Hematopoietic multipotent progenitor cell treated with erythropoietin and hydrocortisone succinate and interleukin-3 and kit ligand, for 4 days (in vitro differentiated cells): ENCODE measurements at places on chromosomes 12 and 14.
A peak's percentile ranks its signal among the peaks of the same experiment; 100 is the strongest.

DNA sequence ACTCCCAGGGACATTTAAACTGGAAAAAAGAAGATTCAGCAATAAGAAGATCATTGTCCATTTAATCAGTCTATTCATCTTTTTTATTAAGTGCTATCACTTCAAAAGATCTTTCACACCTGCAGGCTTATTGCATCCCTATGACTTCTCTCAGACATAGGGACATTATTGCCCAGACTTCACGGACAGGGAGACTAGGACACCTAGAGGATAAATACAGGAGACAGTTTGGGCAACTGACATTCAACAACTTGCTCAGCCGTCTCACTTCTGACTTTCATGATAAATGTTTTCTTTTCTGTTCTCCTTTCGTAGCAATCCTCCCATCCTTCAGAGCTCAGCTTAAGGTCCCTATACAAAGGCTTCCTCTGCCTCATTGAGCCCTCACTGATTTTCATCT, 84.3 kb downstream of the TMEM30B start:
- DNase-seq = no peak

DNA sequence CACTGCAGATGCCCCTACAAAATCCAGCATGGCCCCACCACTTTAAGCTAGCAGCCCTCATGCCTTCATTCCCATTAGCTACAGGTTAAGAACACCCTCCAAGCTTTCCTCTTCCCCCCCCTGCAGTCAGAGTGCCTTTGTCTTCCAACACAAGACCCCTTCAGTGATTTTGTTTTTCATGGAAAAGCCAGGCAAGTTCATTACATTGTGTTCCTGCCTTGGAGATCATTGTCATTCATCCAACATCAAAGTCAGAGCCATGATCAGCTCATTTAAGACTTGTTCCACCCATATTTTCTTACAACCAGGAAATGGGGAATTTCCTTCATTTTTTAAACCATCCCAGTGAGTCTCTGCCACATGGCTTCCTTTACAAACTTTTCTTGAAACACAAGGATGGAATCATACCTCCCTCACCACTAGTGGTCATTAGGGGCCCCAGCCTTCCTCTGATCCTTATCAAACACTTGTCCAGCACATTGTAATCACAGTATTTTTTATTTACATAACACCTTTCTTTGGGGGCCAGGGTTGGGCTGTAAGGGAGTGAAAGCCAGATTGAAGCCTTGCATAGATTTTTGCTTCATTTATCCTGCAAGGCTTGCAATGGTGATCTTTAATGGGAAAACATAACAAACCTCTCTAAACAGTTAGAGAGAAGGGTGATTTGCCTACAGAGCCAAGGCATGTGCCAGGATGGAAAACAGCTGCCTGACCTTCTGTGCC, 765.3 kb downstream of the MED13L start:
- DNase-seq = no peak

DNA sequence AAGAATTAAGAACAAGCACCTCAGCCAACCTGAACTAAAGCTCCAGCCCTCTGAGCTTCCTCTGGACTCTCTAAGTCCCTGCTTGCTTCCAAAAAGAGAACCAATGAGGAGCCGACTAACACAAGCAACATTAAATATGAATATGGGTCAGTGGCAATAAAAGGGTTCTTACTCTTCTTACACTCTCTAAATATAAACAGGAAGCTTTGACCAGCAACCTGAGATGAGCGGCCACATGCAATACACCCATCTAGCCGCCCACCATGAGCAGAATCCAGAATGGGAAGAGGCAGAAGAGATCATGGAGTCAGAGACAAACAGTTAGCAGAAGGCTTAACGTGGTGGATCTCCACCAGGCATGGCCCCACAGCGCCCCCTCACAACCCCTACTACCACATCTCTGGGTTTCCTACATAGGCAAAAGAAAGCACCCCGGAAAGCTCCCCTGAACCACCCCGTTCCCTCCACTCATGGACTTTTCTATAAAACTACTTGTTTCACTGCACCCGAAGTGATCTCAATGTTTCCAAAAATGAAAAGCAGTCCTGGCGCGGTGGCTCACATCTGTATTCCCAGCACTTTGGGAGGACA, 59.4 kb downstream of the TTC7B start:
- DNase-seq = peak; percentile 32

- DNase-seq = no peak
Observed at GRCh38 chr14:38089123-38089522, 118.6 kb upstream of the SSTR1 start.

DNA sequence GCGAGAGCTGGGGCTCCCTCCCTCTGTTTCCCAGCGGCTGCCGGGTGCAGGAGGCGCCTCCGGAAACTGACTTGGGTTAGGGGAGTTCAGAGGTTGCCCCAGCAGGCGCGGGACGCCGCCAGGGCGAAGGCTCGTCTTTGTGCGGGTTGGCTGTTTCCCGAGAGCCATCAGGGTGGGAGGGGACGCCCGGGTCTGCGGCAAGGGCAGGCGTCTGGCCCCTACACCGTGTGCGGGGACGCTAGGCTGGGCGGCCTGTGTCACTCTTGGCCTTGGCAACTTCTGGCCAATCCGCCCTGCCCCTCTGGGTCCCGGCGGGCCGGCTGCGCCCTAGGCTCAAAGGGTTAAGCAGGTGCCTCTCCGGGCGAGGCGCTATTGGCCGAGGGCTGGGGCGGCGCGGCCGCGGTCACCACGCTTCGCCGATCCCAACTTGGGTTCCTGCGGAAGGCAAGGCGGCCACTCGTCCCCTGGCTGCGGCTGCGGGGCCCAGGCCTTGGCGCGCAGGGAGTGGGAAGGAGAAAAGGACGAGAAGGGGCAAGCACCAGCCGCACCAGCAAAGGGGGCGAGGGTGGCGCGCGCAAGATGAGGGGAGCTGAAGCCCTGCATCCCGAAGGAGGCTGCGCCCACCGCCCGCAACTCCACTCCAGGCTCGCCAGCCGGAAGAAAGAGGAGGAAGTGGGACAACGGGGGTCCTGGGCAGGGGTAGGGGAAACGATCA, 5.6 kb upstream of the NPAS3 start:
- DNase-seq = no peak

DNA sequence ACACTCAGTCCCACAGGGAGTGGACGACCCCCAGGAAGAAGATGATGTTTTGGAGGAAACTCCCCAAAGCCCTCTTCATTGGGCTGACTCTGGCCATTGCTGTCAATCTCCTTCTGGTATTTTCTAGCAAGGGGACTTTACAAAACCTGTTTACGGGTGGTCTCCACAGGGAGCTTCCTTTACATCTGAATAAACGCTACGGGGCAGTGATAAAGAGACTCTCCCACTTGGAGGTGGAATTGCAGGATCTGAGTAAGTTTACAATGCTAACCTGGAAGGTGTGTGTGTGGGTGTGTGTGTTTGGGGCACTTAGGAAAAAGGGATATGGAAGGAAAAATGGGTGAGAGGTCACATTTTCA, 416 bp downstream of the GALNT8 start:
- DNase-seq = no peak

- DNase-seq = no peak
Observed at GRCh38 chr14:43651896-43652295, 855.2 kb downstream of the FSCB start.

DNA sequence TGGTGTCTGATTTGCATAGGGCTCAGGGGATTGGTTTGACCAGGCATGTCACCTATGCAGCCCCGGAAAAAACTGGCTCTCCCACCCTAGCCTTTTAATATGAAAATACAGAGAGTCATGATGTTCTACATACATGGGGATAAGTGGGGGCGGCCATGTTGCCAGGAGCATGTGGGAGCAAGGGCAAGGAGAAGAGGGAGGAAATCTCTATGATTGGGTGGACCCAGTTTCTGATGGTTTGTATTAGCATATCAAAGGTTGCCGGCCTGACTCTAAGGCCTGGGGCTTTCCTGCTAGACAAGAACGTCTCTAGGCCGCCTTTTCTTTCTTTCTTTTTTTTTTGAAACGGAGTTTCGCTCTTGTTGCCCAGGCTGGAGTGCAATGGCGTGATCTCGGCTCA, 123.4 kb upstream of the CPSF6 start:
- no peak for DNase-seq

GRCh38 chr14:75165586-75166391, 10.6 kb downstream of the TMED10 start:
- DNase-seq = no peak

DNA sequence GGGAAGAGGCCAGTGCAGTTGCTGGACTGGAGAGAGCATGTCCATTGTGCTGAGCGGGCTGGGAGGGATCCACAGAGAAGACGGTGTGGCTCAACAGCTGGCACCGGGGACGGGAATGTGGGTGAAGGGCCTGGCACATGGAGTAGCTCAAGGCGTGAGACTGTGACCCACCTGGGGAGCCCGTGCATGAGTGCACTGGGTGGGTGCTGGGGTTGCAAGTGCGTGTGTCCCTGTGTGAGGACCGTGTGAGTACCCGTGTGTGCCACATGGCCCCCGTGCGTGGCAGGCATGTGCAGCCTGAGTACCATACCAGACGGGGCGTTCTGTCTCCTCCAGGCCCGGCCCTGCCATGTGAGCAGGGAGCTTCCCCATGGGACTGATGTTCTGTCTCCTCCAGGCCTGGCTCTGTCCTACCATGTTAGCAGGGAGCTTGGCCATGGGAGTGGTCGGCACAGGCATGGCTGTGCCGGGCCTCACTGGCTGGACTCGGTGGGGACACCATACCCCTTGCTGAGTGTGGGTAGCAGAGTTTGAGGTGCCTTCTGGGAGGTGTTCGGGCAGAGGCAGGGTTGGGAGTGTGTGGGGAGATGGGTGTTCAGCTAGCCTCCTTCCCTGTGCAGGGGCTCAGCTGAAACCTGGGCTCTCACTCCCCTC, 234.4 kb downstream of the TMEM121 start:
- no peak for DNase-seq

GRCh38 chr12:2552000-2552756, 242.6 kb upstream of the FKBP4 start:
- DNase-seq = no peak

DNA sequence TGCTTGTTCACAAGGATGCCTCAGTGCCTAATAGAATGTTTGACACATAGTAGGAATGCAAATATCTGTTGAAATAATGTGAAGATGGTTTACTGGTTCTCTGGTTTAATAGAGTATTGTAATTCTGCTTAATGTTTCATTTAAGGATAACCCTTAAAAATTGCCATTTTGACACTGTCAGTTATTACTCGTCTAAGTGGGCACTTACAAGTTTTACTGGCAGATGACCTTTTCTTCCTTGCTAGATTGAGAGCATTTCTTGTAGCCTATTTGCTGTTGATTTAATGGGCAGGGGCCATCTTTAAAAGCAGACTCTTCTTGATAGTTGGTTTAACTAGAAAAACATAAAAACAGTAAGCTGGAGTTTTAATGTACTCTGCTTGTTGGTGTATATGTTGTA, 1.9 kb downstream of the TMEM263 start:
- DNase-seq = peak; percentile 26

GRCh38 chr14:28603606-28604005, 163.0 kb upstream of the FOXG1 start:
- DNase-seq = no peak

DNA sequence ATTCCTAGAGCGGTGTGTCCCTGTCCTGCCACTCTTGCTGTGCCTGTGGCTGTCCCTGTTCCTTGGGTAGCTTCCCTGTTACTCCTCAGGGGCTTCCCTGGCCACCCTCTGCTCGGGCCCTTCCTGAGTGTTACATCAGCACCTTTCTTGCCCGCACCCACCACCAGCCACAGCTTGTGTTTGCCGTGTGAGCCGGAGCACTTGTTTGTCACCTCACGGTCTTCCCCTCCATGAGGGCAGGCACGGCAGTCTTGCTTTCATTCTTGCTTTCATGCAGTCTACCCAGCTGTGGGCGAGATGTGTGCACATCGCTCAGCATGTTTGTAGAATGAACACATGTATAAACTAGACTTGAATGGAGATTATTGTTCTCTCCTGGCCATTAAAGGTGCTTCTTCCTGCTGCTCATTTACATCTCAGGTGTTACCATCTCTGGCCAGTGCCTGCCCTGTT, 42.0 kb downstream of the TRAF3 start:
- DNase-seq = no peak

GRCh38 chr14:75970989-75971388, 10.8 kb downstream of the TGFB3 start:
- peak; percentile 20 for DNase-seq

DNA sequence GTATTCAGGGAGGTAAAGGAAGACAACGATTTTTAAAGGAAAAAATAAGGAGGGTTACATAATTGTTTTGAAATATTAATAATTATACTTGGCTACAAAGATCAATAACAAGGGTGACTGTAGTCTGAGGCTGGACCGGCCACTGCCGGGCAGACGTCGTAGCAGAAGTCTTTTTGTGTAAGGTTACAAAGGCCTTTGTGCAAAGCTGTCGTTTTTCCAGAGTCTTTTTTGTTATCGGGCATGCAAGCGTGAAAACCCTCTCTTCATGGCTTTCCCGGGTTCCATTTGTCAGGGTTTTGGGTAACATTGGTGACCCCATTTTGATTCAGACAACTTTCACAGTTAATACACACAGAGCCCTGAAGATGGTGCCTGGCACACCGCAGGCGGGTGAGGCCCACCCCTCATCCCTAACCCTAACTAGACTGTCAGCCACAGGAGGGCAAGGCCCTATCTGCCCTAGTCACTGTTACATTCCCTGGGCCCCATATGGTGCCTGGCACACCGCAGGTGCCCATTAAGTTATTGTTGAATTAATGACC, 31.3 kb downstream of the RILPL1 start:
- DNase-seq = no peak

- DNase-seq = no peak
Observed at GRCh38 chr14:91732439-91732838, 553 bp upstream of the CATSPERB start.

- peak; percentile 84 for DNase-seq
Observed at GRCh38 chr14:55354500-55354899, 57.1 kb downstream of the ATG14 start.

DNA sequence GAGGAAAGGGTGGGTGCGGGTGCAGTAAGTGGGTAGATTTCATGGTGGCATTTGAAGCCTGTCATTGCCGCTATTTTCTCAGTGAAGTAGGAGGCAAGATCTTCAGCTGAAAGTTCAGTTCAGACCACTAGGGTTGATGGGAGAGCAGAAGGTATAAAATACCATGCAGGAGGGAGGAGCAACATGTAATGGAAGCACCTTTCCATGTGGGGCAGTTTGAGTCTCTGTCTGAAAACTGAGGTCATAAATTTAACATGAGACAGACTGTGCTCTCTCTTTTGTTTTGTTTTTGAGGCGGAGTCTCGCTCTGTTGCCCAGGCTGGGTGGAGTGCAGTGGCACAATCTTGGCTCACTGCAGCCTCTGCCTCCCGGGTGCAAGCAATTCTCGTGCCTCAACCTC, 22.7 kb downstream of the LRRC74A start:
- DNase-seq = peak; percentile 20

DNA sequence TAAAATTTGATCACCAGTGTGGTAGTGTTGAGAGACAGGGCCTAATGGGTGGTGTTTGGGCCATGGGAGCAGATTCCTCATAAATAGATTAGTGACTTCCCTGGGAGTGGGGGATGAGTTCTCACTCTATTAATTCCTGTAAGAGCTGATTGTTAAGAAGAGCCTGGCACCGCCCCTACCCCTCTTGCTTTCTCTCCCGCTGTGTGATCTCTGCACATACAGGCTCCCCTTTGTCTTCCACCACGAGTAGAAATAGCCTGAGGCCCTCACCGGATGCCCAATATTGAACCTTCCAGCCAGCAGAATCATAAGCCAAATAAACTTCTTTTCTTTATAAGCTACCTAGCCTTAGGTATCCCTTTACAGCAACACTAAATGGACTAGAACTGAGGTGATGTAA, 31.9 kb upstream of the CAND1 start:
- DNase-seq = no peak

GRCh38 chr14:75022655-75023054, 19.9 kb downstream of the EIF2B2 start:
- peak; percentile 69 for DNase-seq

GRCh38 chr12:31813305-31813704, 84.5 kb upstream of the AMN1 start:
- DNase-seq = no peak
